ENCODE measurements at places on chromosomes 6 and 20.

GRCh38 chr20:63135411-63135810 is 80.5 kb downstream of the YTHDF1 start:
- no peak for DNase-seq

DNA sequence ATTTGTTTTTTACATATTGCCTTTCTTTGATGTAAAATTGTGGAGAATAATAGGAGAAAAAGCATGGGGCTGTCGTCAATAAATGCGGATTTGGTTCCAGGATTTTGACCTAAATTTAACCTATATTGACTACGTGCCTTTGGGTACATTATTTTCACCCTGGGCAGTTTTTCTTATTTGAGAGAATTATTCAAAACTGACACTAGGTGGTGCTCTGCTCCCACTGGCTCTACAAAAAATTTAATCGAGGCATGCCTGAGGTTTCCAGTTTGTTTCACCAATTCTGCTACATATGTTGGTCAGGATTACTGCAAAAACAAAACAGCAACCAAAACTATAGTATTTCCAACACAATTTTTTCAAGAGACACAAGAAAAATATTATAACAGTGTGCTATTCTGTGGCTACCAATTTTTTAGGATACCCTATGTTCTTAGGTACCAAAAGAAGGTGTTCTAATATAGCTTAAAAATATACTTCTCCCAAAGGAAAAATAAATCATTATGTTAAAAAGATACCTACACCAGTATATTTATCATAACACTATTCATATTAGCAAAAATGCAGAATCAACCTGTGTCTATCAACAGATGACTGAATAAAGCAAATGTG is 48.6 kb upstream of the FABP7 start:
- DNase-seq: peak; percentile 52

DNA sequence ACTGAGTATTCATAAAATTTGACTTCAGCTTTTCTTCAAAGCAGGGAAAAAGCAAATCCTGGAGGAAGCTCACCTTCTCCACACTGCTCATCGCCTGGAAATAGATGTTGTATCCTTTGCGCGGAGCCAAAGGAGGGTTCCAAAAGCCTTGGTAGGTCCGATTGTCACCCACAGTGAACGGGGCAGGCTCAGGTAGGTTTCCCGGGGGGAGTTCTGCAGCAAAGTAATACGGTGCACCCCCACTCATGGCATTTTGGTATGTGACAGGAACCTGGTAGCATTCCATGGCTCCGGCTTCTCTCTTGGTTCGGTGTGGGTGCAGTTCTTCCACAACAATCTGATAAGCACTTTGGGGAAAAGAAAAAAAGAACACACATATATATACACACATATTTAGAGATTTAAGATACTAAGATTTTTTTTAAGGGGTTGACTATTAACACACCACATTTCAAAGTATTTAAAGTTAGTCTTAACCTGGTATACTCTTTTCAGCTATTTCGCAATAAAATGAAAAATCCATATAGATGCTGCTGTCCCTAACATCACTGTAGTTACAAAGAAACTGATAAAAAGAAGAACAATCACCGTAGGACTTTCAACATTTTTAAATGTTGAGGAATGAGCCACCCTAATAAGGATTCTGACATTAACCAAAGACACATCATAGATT is 166.7 kb upstream of the THEMIS start:
- no peak for DNase-seq

DNA sequence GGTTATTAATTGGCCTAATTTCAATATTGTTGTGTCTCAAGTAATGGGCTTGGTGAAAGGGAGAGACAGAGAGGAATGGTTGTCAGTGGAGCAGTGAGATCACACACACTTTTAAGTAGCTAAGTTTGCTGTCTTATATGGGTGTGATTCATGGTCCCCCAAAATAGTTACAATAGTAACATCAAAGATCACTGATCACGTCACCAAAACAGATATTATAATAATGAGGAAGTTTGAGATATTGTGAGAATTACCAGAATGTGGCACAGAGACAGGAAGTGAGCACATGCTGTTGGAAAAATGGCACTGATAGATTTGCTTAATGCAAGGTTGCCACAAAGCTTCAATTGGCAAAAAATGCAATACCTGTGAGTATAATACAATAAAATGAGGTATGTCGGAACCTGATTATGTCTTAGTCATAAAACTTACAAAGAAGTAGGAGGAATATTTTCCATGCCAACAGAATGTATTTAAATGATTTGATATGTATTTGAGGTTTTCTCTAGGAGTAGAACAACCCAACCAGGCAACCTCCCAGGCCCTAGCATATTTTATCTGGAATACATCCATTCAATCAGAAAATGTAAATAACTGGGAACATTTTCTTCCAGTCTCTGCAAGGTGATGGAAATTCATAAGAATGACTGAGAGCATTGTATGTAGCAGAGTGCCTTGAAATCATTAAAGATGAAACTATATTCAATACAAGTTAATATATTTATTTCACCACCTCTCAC is 167.8 kb downstream of the CARMIL1 start:
- no peak for DNase-seq

- no peak for DNase-seq
Measured at GRCh38 chr6:157841211-157841840, 18.3 kb downstream of the SNX9 start.

DNA sequence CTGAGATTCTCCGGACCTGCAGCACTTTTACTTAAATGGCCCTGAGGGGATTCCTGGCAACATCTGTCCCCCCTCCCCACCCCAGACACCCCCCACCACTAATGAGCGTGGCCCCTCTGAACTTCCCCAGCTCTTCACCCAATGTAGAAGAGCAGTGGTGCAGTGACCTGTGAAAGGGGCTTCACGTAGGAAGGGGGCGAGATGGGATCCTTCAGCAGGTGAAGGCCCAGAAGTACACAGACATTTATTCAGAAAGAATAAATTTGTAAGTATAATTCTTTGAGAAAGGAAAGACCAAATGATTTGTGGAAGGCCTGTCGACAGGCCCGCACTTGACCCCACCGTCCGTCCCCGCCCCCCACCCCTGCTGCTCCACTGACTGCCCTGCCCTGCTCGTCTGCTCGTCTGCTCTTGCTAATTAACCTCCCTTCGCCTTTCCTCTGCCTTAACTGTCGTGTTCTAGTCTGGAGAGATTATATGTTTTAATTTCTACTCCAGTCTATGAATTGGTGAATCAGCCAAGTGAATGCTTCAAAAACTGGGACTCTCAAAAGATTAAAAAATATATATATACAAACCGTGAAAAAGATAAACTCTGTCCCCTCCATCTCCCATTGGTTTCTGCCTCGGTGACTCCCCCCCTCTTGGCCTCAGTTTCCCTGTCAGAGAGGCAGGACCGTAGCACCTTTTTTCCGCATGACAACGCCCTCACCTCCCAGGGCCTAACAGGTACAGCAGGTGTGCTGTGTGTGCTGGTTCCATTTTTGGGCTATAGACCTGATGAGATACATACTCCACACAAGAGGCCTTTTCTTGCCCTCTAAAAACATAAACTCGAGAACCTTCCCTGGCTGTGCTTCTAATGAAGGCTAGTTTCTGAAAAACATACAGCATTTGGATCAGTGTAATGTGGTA is 49.2 kb downstream of the GNAS start:
- no peak for DNase-seq

- no peak for DNase-seq
Measured at GRCh38 chr6:335572-335971, 43.3 kb downstream of the DUSP22 start.

DNA sequence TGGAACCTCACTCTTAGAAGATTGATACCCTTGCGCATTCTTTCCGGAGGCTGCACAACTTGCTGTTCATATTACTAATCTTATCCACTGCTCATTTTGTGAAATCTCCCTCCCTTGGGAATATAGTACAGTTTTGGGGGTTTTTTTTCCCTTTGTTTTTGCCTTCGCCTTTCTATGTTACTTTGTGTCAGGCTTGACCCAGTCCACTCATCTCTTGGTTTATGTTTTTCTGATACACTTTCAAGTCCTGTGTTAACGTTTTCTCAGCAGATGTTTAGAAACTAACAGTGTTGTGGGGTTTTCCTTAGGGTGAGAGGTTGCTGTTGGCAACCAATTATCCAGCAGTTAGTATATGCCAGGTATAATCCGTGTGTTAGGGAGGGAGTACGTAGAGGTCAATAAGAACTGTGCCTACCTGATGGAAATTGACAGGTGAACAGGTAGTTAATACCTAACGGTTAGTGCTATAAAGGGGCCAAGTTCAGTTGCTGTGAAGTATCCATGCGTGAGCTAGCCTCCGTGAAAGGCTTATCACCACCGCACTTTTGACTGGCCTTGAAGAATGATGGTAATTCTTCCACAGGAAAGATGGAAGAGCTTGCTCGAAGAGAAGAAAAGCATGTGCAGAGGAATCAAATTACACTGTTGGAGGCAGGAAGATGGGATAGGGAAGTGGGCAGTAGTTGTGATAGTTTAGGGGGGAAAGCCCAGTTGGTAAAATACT is 1.4 kb downstream of the NFYA start:
- peak; percentile 14 for DNase-seq

GRCh38 chr6:12222405-12223366 is 67.5 kb upstream of the EDN1 start:
- no peak for DNase-seq

DNA sequence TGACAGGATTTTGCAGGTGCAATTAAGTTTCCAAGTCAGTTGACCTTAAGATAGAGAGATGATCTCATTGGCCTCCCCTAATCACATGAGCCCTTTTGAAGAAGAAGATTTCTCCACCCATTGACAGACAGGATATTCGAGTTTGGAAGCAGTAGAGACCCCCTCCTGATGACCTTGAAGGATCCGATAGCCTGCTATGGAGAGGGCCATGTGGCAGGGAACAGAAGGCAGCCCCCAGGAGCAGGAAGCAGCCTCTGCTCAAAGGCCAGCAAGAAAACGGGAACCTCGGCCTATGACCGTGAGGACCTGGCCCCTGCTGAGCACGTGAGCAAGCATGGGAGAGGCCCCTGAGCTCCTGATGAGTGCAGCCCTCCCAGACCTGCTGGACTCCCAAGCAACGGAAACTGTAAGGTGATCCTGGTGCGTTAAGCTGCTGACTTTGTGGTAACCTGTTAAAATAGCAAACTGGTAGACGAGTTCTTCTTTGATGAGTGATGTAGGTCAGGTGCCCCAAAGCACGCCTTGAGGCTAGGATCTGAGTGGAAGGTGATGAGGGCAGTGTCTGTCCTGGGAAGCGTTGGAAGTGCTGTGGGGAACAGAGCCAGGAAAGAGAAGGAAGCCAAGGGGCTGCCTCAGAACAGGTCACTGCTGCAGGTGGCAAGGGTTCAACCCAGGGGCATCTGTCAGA is 18.5 kb upstream of the TUBB2A start:
- DNase-seq: no peak

DNA sequence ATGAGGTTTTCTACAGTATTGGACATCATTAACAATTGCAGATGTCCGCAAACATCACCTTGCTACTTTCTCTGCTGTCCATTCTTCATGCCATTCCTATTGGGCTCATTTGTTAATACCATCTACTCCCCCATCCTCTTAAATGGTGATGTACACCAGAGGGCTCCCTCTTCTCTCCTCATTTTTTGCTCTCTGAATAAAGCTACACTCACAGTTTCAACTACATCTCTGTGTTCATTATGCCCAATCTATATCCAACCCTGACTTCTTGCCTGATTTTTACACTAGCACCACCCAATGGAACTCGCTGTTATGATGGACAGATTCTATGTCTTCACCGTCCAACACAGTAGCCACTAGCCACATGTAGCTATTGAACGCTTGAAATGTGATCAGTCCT is 288.1 kb upstream of the ID4 start:
- no peak for DNase-seq

DNA sequence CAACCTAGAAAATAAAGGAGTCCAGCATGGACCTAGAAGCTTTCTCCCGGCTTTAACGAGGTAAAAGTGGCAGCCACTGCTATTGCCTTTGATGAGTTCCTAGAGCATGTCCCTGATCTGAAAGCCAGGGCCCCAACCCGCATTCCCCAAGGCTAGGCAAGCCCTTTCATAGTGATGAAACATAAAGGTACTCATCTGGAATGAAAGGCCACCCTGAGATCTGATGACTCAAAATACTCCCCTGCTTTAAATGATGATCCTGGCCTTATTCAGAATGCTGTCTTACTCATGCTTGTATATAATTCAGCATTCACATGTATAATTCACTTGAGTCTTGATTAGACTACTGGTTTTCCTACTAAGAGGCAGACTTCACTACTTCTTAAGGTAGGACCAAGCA is 21.3 kb downstream of the TTPAL start:
- peak; percentile 54 for DNase-seq

- DNase-seq: no peak
Measured at GRCh38 chr20:18666803-18667415, 79.1 kb downstream of the DTD1 start.

DNA sequence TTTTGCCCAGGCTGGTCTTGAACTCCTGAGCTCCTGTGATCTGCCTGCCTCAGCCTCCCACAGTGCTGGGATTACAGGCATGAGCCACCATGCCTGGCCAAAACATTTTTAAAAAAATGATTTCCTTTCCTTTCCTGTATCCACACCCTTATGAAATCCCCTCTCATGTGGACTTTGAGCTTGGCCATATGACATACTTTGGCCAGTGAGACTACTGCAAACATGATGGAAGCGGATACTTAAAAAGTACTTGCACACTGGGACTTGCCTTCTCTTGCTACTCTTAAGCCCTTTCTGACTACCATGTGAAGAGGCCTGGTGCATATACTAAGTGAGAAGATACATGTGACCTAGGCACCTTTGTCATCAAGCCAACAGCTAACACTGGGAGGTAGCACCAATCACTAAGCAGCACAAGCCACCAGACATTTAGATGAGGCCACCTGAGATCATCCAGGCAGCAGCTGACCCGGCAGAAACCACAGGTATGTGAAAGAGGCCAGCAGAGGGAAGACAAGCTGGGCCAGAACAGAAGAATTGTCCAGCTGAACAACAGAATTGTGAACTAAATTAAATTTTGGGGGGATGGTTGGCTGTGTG is 78.5 kb upstream of the HDAC2 start:
- no peak for DNase-seq

- no peak for DNase-seq
Measured at GRCh38 chr6:35808688-35809087, 3.5 kb downstream of the LHFPL5 start.

Data from GM03348 (cell line).